ENCODE measurements at places on chromosomes 16 and 17.

DNA sequence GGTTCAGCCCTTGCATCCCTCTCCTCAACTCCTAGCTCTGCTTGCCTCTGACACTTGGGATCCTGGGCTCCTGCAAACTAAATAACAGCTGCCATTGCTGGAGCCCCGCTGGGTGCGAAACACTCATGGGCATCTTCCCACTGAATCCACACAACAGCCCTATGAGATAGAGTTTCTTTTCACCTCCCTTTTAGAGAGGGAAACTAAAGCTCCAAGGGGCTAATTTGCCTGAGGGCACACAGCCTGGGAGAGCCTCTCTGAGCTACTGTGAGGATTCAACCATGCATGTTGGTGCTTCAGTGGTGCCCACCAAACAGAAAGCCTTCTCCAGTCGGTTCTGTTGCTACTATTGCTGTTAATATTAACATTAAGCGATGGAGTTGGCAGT is 4.0 kb downstream of the ACBD4 start:
- no peak for DNase-seq

DNA sequence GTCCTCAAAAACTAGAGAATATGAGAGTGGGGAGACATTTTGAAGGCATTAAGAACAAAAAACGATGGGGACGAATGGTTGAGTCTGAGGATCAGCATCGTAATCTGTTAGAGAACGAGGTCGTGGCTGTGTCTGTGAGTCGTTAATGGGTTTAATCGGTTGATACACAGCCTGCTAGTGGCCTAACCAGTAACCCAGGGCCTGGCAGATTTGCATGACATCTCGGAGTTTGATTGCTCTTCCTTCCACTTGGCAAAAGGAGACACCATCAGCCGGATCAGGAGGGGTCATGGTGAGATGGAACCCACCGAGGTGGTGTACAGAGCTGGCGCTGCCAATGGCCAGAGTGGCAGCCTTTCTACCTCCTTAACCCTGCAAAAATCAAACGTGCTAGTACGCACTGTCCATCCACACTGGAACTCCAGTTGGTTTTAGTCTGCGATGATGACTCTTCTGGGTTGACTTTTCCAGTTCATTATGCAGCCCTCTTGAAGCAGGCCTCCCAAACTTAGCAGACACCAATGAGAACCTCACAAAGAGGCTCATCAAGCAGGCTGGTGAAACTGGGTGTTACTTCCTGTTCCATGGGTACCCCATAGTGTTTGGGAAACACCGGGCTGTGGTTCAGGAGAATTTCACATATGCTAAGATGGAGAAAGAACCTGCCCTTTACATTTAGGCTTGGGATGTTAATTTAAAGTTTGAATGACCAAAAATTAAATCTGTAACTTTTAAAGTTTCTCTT is 4.1 kb downstream of the HS3ST3B1 start:
- DNase-seq, result no peak

DNA sequence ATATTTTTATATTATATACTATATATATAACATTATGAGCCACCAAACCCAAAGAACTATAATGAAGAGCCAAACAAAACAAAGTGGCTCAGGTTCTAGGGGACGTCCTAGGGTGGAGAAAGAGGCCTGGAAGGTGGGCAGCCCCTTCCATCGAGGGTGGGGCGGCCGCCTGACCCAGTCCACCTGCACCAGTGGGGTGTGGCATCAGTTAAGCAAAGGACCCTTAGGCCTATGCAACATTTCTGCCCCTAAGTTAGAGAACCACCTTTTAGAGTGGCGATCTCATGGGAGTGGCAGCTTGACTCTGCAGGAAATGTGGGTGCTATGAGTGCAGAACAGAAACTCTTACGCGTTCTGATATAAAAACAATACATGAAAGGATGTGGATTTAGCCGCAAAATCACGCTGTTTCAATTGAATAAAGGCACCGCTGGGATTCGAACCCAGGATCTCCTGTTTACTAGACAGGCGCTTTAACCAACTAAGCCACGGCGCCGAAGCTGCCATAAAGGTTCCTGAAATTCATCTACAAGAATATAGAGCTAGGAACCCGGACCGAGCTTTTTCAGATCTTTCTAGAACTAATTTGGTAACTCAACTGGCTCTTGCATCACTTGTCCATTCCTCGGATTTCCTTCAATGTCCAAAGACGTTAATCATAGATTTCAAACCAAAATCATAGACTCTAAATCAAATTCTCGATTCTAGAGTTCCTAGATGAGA is 15.6 kb upstream of the AURKB start:
- DNase-seq, result peak; percentile 72

DNA sequence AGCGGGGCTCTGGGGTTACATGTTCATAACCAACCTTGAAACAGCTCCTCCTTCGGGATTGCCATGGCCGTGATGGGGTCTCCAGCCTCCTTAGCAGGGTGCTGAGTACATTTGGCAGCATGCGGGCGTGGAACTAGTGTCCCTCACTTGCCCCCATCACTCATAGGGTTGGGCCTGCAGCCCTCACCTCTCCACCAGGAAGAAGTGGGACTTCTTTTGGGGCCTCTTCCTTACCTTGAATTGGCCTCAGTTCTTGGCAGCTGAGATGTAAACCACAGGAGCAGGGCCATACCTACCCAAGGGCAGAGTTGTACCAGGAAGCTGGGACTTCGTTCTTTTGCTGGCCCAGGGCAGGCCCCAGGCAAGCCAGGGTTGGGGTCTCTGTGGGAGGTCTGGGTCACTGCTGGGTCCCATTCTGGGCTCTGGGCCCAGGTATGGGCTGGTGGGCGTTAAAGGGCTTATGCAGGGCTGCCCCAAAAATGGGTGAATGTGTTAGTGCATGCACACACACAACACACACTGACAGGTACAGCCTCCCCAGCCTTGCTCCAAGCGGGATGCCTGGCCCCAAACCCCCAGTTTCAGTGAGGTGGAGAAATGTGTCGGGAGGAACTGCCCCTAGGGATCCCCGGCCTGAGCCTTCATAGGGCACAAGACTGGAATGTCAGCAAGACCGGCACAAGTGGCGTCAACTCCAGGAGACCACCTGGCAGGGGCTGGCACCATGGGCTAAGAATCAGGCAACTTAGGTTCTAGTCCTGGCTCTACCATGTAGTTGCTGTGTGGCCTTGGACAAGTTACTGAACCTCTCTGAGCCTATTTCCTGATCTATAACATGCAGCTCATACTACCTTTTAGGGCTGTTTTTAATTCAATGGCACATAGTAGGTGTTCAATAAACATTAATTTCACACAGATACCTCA is 3.9 kb upstream of the KRT15 start:
- no peak for DNase-seq

GRCh38 chr17:49971199-49971847 is 2.3 kb downstream of the DLX4 start:
- DNase-seq, result no peak

DNA sequence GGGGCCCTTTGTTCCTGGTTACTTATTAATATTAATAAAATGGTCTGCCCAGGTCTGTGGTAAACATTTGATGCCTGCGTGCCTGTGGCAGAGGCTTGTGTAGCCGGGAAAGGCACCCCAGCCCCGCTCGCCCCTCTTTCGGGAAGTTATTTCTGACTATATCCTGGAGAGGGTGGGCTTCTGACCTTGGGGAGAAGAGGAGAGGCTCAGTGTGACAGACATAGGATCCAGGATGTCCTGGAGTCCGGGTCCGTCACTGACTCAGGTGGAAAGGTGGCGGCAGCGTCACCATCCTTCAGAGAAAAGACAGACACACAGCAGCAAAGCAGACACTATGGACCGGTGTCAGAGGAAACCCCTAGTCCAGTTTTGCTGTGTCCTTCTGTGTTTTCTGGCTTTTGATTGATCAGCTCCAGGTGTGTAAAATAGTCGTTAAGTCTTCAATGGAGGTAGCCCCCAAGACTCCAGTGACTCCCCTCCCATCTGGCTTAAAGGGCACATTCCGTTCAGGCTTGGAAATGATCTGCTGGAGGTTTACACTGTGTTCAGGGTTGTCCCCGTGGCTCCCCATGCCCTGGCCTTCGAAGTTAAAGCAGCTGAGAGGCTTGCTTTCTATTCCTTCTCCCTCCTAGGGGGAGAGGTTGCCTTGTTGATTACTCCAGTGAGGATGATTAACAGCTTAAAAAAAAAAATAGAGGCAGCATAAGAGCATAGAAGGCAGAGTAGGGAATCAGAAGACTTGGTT is 81.6 kb downstream of the CCDC182 start:
- DNase-seq, result no peak

DNA sequence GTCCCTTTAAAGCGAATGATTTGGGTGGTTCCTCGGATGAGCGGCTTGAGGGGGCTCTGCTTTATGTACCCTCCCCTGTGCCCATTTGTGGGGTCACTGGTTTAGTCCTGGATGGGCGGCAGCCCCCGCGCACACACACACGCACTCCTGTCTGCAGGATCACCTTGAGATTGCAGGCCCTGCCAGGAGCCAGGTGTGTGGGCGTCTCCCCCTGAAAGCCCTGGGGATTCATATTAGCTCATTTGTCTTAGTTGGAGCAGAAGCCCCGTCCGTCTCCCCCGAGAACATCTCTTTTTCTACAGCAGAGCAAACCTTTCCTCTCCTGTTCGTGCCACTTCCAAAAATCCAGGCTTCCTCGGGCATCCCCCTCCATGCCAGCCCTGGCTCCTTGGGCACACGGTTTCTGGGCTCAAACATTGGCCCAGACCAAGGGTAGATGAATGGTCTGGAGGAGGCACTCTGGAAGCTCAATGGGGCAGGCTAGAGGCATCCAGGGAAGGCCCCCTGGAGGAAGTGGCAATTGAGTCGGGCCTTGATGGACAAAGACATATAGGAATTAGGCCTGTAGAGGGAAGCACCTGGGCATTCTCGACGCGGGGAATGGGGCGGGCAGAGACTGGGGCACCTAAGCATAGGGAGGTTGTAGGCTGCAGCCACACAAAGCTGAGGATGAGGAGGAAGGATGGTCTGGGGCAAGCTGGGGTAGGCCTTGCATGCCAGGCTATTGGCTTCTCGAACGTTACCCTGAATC is 218.5 kb upstream of the GSE1 start:
- DNase-seq, result no peak

- DNase-seq, result no peak
Observed at GRCh38 chr17:8408371-8408770, 10.7 kb upstream of the RNF222 start.

- DNase-seq, result no peak
Observed at GRCh38 chr17:16929757-16930520, 42.0 kb downstream of the TNFRSF13B start.

DNA sequence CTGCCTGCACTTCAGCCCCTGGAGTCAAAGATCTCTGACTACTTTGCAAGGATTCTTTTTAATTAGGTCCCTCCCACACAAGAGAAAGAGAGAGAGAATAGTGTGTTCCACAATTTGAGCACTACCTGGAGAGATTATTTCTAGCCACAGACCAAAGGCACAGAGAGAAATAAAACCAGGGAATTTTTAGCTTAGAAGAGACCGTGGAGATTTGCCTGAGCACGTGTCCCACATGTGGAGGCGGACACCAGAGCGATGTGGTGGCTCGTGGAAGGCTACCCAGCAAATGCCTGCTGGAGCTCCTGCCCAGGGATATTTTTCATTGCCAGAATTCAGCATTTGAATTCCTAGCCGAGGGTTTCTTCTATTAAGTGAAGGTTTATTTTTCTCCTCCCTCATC is 50.6 kb downstream of the MGAT5B start:
- no peak for DNase-seq

GRCh38 chr16:75080205-75081029 is 36.2 kb downstream of the LDHD start:
- no peak for DNase-seq

DNA sequence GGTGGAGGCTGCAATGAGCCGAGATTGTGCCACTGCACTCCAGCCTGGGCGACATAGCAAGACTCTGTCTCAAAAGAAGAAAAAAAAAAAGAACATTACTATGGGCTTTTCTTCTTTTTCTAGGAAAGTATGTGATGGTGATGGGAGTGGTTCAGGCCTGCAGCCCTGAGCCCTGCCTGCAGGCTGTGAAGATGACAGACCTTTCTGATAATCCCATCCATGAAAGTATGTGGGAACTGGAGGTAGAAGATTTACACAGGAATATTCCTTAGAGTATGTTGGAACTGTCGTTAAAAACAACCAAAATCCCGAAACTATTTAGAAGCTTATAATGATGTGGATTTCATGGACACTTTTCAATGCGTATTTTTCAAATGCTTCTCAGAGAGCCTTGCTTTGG is 5.3 kb downstream of the RMI2 start:
- no peak for DNase-seq

DNA sequence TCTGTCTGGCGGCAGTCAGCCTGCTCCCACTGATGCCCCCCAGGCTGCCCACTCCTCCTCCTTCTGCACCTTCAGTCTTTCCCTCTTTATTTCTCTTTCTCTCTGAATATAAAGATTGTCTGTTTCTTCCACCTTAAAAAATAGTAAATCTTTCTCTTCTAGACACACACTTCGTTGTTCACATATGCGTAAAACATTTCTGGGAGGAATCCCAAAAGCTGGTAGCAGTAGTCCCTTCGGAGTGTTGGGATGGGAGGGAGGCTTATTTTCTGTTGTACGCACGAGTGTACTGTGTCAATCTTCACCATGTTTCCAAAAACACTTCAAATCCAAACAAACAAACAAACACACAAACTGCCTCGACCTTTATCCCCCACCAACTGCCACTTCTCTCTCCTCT is 9.9 kb downstream of the OSBPL7 start:
- DNase-seq, result no peak

DNA sequence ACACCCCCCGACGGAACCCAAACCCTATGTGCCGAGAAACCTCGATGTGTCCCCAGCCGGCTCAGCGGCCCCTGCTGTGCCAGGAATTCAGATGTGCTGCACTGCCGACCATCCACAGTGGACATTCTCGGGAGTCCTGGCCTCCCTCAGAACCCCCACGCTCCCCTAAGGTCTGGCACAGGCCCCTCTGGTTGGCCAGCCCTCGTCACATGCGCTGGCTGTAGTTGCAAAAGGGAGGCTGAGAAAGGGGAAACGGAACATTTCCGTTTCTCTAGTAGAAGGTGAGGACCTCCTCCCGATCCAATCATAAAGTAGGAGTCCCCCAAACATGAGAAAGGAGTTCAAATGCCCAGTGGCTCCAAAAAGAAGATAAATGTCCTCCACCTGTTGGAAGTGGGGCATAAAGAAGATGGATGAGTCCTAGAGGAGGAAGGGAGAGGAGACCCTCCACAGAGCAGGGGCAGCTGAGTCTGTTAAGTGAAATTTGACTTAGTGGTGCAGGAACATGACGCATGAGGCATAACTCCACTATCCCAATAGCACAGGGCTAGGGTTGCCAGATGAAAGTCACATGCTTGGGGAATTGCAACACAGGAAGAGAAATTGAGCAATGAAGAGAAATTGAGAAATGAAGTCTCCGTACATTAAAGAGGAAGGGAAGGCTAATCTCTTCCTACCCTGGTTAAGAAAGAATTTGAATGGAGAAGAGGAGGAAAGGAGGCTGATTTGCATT is 49.3 kb upstream of the WSB1 start:
- DNase-seq, result peak; percentile 65

DNA sequence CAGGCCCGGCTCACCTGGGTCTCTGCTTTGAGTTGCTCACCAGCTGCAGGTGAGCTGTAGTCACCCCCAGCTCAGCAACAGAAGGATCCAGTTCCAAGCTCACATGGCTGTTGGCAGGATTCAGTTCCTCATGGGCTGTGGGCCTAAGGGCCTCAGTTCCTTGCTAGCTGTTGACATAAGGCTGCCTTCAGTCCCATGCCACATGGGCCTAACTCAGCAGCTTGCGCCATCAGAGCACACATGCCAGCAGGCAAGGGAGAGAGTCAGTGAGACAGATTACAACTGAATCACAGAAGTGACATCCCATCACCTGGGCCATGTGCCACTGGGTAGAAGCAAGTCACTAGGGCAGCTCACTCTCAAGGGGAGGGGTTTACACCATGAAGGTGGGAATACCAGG is 24.7 kb downstream of the PSMD7 start:
- no peak for DNase-seq

GRCh38 chr16:88965411-88965810 is 11.6 kb downstream of the CBFA2T3 start:
- no peak for DNase-seq

Data from CD4-positive, alpha-beta T cell treated with Interleukin-15 for 1 hour (primary cell).